Tibial nerve (tissue), 4 donors: ENCODE measurements at places on chromosomes 7 and 10. TPM values are rescaled to one million over a fixed set of nuclear protein-coding genes. Genes with fewer than 3 reads are reported as not detected.

- peak; percentile 62 for DNase-seq
Measured at GRCh38 chr10:132458586-132459300, 61.7 kb downstream of the PWWP2B start.

Gene INHBA
- total RNA-seq = 5.4 TPM

GRCh38 chr7:29229066-29229465, 34.5 kb downstream of the CHN2 start:
- DNase-seq = no peak

Gene FAM180A
- 2.1 TPM for total RNA-seq

GRCh38 chr7:85010306-85010705, 176.6 kb downstream of the SEMA3D start:
- no peak for DNase-seq

DNA sequence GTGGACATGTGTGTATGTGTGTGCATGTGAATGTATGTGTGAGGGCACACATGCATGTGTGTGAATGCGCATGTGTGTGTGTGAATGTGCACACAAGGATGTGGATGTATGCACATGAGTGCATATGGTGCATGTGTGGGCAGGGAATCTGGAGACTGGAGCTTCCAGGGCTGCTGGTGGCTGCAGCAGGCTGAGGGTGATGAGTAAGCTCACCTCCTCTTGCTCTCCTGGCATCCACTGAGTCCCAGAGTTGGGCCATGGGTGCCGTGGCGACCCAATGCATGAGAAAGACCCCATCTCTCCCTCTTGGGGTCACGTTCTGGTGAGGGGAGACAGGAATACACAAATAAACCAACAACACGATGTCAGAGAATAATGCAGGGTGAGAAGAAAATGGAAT, 33.3 kb upstream of the COL13A1 start:
- DNase-seq = no peak
